ENCODE measurements at places on chromosomes 5 and 9.
A peak's percentile ranks its signal among the peaks of the same experiment; 100 is the strongest.

GRCh38 chr5:73692166-73692640, 66.2 kb downstream of the ARHGEF28 start:
- H3K4me1 ChIP-seq, result peaks cover 46% of the 10 kb centered on the region
- DNase-seq, result no peak
- H3K4me3 ChIP-seq, result peak overlapping the region; percentile 68

GRCh38 chr9:109182940-109183798, 16.1 kb upstream of the FRRS1L start:
- no peak overlapping the region for H3K4me3 ChIP-seq
- peaks cover 8% of the 10 kb centered on the region for H3K27me3 ChIP-seq
- no peak for DNase-seq
- H3K36me3 ChIP-seq, result no peaks in the 10 kb centered on the region
- H3K27ac ChIP-seq, result no peak overlapping the region

DNA sequence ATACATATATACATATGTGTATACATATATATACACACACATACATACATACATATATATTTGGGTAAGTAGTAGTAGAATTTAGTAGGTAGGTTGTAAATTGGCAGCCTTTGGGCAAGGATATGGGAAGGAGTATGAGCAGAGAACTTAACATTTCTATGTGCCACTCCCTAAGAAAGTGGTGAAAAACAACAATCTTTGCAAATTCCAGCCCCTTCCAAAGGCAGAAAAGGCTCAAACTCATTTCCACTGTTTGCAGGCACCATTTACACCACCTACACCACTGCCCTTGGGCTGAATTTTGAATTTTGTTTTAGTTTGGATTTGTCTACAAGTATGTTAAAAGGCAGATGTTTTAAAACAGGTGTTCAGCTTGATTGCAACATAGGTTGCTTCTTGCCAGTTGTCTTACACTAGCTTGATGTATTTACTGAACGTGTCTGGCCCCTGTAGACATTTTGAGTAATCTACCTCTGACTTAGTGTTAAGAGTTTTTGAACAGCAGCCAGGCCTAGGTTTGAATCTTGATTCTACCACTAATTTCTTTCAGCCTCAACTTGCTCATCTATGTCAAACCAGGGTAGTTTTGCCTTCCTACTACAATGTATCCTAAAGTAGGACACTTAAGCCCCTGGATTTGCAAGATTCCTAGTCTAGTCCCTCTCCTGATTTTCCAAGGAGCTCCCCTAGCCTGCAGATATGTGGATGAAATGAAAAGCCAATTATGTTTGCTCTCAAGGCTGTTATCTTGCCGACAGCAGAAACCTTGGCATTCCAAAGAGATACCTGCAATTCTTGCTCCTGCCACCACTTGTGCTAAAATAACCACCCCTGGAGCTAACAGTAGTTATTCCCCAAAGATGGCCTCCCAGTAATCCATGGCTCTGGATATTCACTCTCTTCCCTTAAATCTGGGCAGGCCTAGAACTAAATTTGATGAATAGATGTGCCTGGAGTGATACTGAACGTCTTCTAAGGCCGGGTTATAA, 156.2 kb upstream of the SLC44A1 start:
- H3K4me1 ChIP-seq, result no peaks in the 10 kb centered on the region
- no peak for DNase-seq
- no peak overlapping the region for H3K4me3 ChIP-seq

DNA sequence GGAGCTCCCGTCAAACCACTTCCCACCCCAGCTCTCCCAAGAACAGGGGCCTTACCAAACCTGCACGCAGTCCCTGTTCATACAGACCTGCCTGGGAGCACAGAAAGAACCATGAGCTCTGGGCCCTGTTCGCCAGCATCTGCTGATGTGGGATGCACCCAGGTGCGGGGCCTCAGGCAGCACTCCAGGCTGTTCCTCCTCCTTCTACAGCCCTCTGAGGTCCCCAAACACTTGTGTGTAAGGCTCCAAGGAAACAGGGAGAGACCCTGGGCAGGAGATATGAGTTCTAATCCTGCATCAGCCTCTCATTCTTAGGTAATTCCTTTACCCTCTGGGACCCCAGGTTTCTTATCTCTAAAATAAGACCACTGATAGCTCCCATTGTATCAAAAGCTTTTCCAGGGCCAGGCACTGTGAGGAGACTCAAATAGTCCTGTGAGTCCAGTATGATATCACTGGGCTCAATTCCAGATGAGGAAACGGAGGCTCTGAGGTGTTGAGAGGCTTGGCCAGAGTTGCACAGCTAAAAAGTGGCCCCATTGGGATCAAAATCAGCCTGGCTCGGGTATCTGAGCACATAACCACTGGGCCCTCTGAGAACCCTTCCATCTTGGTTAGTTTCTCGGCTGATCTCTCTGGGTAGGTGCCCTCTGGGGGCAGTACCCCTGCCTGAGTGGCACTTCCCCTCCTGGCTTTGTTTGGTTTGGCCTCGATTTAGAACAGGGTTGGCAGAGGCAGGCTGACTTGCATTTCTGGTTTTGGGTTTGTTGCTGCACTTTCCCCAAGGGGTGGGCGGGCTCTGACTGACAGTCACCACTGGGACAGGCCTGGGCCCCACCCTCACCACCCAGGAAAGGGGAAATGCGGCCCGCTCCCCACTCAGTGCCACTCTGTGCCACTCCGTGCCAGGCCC, 116.8 kb downstream of the RGS3 start:
- H3K4me1 ChIP-seq, result peaks cover 84% of the 10 kb centered on the region
- H3K27me3 ChIP-seq, result no peaks in the 10 kb centered on the region

DNA sequence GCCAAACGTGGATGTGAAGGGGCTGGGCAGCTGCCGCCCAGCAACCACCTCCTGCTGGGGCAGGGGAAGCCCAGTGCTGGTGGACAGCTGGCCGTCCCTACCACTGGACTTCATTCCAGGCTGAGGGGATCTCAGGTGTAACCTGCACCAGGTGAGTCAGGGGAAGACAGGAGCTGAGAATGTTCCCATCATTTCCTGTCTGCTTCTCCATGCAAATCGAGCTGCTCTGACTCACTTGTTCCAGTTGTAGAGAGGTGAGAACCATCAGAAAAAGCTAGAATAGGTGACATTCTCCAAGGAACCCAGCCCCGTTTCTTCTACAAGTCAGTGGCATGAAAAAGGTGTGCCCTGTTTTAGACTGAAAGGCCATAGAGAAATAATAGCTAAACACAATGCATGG, 21.8 kb upstream of the BARX1 start:
- no peaks in the 10 kb centered on the region for H3K36me3 ChIP-seq
- no peaks in the 10 kb centered on the region for H3K4me1 ChIP-seq
- no peak for DNase-seq
- H3K4me3 ChIP-seq, result no peak overlapping the region
- no peak overlapping the region for H3K27ac ChIP-seq

DNA sequence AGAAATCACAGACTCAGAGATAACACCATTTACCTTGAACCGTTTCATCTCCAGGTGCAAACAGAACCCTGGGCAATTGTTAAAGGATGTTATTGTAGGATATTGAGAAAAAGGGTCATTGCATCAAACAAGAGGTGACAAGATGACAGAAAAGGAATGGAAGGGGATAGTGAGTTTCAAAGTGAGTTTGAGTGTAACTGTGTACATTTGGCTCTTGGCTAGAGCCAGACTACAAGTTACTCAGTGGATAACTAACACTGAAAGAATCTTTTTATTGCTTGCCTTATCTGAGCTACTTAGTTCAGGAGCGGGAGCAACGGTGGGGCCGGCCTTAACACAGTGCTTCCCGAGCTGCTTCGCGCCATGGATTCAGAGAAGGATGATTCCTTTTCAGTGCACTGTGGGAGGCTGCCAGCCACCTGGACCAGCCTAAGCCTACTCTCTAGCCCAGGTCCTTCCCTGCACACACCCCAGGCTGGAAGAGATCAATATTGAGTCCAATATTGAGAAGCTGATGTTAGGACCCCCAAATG, 193.4 kb downstream of the ATPSCKMT start:
- peaks cover 7% of the 10 kb centered on the region for H3K36me3 ChIP-seq
- no peaks in the 10 kb centered on the region for H3K4me1 ChIP-seq
- no peak overlapping the region for H3K27ac ChIP-seq
- no peak overlapping the region for H3K4me3 ChIP-seq

DNA sequence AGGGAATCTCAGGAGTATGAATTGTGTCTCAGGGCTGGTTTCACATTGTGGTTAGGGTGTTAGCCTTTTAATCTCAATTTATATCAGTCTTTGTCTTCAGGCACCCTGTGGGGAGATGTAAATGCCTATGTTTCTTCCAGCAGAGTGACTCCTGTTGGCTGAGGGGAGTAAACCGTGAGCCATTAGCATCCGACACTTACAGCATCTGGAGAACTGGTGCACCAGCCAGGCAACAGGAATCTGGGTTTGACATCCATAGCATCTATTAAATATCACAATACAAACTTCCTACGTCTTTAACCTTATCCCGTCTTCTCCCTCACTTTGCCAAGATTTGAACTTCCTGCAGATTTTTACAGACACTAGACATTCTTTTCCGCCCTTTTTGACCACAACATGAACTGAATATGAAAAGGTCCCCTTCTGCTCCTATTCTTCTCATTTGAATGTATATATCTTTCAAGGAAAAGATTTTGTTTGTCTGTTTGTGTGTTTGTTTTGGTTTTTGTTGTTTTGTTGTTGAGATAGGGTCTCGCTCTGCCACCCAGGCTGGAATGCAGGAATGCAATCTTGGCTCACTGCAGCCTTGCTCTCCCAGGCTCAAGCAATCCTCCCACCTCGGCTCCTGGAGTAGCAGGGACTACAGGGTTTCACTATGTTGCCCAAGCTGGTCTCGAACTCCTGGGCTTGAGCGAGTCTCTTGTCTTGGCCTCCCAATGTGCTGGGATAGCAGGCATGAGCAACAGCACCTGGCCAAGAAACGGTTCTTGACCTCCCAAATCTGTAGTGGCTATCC, 626.2 kb downstream of the TLR4 start:
- no peak overlapping the region for H3K27ac ChIP-seq
- DNase-seq, result no peak
- no peaks in the 10 kb centered on the region for H3K4me1 ChIP-seq
- no peak overlapping the region for H3K4me3 ChIP-seq

DNA sequence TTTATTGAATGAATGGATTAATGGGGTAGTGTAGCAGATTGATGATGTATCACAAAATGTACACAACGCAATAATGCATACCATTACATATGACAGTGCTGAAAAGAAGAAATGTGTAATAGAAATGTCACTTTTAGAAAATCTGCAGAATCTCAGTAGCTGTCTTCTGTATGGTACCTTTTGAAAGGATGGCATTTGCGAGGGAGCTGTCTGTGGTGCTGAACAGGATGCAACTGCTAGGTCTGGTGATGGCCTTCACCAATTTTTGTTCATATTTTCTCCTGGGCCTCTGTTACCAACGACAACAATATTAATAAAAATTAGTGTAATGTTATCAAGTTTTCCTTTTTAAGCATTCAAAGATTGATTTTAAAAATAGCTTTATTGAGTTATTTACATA, 36.2 kb upstream of the OTULIN start:
- no peak for DNase-seq
- H3K4me1 ChIP-seq, result no peaks in the 10 kb centered on the region
- no peaks in the 10 kb centered on the region for H3K36me3 ChIP-seq
- no peak overlapping the region for H3K4me3 ChIP-seq
- H3K27ac ChIP-seq, result no peak overlapping the region
- H3K27me3 ChIP-seq, result no peaks in the 10 kb centered on the region

All from natural killer cell treated with Interleukin-12 subunit alpha and Interleukin-12 subunit beta and Interleukin-15 and Interleukin-18, amount 100 ng/mL, for 72 hours (primary cell).